ENCODE measurements at places on chromosomes 12 and 14.

- DNase-seq, result no peak
Observed at GRCh38 chr14:41280745-41281144, 325.9 kb upstream of the LRFN5 start.

GRCh38 chr14:72777636-72778035 lies 116.3 kb downstream of the DPF3 start:
- no peak for DNase-seq

DNA sequence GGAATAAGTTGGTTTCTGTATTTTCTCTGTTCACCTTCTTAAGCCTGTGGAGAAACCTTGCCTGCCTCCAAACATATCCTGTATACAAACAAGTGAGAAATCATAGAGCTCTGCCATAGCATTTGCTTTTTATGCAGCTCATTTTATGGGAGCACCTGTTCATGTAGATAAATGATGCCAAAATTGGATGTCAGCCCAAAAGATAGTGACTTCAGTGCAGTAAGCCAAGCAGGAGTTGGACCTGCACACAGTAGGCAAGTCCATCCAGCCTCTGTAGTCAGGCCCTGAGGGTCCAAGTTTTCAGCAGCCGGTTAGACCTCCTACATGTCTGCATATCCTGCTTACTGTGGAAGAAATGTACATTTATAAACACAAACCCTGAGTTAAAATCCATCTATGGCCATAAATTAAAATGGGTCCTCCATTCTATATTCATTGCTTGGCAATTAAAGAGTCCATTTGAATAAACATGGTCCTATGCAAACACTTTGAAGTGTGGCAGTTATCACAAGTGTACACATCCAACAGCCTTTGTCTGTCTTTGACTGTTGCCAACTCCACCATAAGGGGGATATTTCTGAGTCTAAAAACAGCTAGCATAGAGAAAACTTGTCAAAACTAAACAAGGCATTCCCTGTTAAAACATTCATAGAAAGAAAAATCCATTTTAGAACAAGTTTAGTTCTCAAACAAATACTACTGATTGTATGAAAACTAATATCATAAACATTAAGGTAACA lies 847.8 kb downstream of the RPS29 start:
- DNase-seq, result no peak

GRCh38 chr12:113314121-113314529 lies 20.8 kb downstream of the SLC8B1 start:
- no peak for DNase-seq

GRCh38 chr12:6959058-6959804 lies 8.1 kb downstream of the PTPN6 start:
- no peak for DNase-seq

DNA sequence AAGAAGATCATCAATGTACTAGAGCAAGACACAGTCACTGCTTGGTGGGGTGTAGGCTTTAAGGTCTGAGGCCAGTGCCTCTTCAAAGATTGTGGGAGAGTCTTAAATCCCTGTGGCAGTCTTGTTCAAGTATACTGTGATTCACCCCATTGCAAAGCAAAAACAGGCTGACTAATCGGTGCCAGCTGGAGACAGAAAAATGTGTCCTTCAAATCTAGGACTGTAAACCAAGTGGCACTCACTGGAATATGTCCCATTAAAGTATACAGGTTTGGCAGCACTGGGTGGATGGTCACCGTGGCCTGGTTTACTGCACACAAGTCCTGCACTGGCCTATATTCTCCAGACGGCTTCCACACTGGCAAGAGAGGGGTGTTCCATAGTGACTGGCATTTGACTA lies 1315.3 kb downstream of the TMEM121 start:
- no peak for DNase-seq

GRCh38 chr12:1657688-1658087 lies 28.7 kb downstream of the WNT5B start:
- no peak for DNase-seq

DNA sequence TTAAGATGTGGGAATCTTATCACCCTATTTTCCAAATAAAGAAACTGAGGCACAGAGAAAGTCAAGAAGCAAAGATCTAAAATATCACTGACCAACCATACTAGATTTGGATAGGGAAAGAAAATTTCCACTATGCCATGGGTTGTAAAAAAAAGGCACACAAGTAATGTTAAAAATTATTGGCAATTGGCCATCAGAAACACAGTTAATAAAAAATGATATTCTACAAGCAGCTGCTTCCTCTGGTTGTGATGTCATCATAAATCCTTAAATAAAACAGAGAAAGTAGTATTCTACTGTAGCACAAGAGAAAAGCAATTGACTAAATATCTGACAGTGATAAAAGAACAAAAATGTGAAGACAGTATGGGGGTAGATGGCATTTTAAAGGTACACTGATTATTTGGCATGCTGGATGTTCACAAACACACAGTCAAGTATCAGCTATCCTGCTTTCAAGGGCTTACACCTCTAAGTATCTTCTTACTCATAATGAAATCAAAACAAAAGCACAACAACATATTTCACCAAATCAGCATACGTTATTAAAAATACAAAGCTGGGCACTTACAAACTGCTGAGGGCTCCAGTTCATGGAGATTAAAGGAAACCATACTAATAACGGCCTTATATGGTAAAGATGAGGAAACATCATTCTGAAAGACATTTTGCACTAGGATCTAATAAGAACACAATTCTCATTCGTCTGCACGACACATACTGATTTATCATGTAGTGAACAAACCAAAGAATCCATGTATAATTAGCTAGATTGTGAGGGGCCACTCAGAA lies 45.7 kb downstream of the CORO1C start:
- DNase-seq, result no peak

DNA sequence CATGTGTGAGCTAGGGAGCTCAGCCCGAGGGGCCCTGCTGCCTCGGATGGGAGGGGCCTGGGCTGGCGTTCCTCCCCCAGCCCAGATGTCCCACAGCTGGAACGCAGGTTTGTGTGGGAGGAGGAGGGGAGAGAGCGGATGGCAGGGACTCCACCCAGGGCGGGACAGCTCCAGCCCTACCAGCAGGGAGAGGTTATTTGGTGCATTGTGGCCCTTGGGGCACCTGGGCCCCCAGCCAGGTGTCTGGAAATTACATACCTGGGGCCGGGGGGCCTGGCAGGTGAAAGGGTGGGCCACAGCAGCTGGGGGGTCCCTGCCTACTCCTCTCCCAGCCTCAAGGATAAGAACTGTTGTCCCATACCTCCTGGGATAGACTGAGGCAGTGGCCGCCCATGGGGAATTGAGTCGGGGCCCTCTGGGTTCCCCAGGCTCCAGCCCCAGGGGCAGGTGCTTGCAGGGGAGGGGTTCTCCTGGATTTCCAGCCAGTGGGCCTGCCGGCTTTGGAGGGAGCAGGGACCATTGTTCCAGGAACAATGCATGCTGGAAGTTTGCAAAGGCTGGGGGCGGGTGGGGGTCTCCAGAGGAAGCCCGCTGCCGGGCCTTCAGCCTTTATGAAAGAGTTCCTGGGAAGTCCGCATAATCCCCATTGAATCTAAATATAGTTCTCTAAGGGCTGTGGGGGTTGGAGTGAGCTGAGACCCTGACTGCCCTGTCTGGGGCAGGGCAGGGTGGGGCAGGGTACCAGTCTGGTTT lies 1.2 kb downstream of the KIF26A start:
- DNase-seq, result peak; percentile 52

DNA sequence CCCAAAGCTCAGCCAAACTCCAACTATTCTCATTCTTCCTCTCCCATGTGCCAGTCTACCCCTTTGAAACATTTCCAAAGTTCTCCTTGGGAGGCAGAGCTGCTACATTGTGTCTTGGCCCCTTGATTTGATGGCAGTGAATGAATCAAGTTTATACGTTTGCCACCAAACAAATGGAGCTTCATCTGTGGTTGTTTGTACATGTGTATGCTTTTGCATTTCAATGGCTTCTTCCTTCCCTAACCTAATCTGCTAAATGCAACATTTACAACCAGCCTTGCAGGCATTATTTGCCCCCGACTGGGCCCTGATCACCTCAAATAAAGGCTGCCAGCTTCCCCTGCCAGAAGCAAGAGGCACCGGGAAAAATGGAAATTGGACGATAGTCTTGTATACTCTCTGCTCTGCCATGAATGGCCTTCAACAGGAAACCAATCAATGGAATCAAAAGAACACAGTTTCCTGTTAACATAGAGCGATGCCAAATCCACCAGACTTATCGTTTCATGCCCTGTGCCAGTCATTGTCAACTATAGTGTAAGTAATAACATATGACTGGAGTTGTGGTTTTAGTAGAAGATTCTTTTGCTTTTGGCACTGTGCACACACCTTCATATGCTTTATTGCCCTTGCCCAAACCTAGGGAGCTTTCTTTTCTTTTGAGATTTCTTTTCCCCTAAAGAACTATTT lies 97.8 kb downstream of the TMEM30B start:
- no peak for DNase-seq

DNA sequence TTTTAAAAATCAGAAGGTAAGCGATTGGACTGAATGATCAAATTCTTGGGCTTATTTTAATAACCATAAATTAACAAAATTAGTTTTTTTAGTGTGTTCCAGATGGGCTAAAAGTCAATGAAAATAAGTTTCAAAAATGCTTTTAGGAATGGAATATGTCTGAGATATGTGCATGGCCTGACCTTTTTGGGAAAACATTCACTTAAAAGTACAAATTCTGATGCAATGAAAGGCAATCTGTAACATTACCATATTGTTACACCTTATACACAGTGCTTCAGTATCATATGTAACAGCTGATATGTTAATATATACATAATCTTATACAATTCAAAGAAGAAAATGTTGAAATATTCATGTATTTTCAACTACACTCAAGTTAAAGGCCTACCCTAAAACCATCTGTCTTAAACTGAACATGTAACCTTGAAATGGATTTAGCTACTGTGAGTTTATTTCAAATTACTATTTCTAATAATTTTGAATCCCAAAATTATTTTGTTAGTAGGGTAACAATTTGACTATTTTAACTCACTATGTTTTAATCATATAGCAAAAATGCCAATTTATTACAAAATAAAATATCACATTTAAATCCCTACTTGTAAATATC lies 84.8 kb downstream of the EEA1 start:
- DNase-seq, result no peak

DNA sequence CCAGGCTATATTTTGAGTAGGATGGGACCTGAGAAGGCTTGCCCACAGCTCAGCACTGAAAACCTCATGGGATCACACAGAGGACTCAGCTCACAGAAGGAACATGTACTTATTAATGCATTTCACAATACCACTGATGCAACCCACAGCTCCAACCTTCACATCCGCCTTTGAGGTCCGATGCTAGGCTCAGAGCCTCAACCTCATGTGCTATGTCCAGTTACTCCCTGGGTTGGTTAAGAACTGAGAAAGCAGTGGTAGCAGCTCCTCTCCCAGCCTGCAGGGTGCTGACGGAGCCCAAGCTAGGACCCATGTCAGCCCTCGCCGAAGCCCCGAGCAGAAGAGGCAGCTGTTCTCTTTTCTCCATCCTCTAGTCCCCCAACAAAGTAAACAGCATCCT lies 52.9 kb downstream of the SPTB start:
- DNase-seq, result no peak

DNA sequence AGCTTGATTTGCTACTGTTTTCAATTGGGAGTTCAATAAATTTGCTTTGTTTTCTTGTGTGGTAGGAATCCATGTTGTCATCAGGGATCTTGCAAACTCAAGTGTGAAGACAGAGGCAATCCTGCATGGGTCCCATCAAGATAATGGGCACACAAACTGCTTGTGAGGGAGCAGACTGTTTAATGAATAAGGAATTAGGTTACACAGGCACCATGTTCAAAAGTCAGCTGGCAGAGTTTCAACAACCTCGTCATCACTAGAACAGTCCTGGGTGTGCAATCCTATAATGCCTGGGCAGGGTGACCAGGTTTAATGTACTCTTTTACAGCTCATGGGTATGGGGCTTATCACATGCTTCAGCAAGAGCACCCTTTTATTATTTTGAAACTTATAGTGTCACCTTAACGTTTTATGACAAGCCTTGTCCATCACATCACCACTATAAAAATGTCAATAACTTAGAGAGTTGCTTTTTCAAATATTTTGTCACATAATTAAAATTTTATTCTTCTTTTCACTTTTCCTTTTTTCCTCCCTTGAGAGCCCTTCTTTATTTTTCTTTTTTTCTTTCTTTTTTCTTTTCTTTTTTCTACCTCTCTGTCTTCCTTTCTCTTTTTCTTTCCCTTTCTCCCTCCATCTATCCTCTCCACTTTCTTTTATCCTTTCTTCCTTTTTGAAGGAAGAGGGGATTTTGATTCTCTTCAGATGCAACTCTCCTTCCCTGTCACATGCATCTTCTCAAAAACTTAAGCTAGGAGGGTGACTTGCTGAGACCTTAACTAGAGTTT lies 252.2 kb upstream of the ATP2B1 start:
- DNase-seq, result no peak

- no peak for DNase-seq
Observed at GRCh38 chr14:104950021-104950420, 25.3 kb downstream of the PLD4 start.

- DNase-seq, result no peak
Observed at GRCh38 chr14:22980672-22981089, 1.7 kb downstream of the AJUBA start.

DNA sequence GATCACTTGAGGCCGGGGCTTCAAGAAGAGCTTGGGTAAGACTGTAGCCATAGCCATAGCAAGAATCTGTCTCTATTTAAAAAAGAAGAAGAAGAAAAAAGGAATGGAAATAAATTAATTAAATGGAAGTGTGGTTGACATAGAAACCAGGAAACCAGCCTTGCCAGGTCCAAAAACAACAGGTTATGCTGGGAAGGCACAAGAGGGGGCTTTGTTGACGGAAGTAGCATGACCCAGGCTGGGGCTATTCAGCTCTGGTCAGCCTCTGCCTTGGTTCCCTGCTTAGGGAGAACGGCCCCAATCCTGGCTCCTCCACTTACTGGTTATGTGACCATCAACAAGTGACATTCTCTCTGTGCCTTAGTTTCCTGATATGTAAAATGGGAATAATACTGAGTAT lies 14.4 kb upstream of the GPR68 start:
- no peak for DNase-seq

DNA sequence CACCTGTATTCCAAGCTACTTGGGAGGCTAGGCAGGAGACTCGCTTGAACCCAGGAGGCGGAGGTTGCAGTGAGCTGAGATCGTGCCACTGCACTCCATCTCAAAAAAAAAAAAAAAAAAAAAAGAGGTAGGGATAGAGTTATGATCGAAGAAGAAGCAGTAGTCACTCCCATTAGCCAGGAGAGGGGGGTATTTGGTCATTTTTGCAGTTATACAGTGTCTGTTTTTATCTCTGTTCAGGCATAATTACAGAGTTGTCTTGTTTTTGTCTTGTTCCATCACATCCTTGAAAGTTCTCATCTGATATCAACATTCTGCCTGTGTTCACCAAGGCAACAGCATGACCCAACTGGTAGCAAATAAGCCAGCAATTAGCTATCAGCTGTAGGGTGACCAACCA lies 98.5 kb upstream of the TMPO start:
- no peak for DNase-seq

DNA sequence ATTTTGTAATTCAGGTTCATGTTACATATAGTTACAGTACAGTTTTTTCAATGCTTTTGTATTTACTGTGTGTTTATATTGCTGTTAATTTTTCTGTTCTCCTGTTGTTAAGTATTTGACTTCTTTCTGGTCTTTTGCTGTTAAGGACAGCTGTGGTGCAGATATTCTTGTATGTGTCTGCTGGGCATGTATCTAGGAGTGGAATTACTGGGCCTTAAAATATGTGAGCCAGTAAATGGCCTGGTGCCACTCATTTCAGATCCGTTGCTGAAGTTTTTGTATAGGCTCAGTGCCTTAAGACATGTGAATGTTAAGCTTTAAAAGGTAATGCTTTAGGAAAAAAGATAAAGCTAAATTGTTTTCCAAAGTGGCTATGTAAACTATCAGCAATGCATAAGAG lies 87.3 kb downstream of the TTLL5 start:
- no peak for DNase-seq

GRCh38 chr12:107115119-107115518 lies 21.8 kb upstream of the CRY1 start:
- no peak for DNase-seq

GRCh38 chr12:49864798-49865090 lies 21.8 kb upstream of the BCDIN3D start:
- DNase-seq, result no peak

All from hematopoietic multipotent progenitor cell treated with erythropoietin and hydrocortisone succinate and interleukin-3 and kit ligand, for 15 days (in vitro differentiated cells).